ENCODE measurements at places on chromosomes 3 and 15.

GRCh38 chr15:95872366-95872771 is 458.1 kb upstream of the NR2F2 start:
- peak; percentile 65 for DNase-seq

DNA sequence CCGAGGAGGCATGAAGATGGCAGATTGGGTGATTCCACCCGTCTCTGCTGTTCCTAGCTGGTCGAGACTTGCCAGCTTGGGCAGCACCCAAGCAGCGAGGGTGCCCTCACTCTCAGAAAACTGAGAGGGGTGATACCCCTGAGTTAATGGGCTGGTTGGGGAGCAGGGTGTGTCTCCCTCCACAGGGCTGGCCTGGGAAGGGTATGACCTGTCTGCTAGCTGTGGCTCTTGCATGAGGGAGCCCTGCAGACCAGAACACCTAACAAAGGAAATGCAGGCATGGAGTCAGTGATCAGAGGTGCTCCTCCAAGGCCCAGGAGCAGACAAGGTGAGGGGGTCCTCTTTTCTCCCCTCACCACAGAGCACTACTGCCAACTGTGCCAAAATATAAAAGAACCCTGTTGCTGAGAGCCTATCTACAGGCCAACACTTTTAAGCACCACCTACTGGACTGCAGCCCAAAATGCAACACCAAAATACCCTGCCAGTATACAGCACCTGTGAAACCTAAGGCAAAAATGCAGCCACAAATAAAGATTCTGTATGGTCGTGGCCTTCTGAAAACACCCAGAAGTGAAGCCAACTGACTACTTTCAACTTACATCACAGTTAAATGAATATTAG is 35.8 kb upstream of the PPM1L start:
- DNase-seq, result no peak

DNA sequence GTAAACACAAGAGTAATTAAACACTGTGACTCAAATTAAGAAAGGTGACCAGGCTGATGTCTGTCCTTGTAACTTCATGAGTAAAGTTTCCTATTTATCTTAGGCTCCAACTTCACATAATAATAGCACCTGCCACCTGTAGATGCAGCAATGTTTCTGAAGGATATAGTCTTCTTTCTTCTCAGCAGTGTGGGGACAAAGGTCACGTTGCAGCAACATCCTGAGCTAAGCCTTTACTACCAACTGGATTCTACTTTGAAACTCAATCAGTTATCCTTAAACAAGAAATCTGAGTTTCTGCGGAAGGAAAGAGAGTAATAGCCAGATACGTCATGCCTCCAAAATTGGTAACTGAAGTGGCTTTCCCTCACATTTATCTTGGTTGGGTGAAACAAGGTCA is 253.1 kb downstream of the RBMS3 start:
- DNase-seq, result no peak

- no peak for DNase-seq
Observed at GRCh38 chr3:170989100-170989648, 37.3 kb downstream of the SLC2A2 start.

GRCh38 chr3:170356596-170357175 is 829 bp upstream of the SKIL start:
- DNase-seq, result peak; percentile 97

DNA sequence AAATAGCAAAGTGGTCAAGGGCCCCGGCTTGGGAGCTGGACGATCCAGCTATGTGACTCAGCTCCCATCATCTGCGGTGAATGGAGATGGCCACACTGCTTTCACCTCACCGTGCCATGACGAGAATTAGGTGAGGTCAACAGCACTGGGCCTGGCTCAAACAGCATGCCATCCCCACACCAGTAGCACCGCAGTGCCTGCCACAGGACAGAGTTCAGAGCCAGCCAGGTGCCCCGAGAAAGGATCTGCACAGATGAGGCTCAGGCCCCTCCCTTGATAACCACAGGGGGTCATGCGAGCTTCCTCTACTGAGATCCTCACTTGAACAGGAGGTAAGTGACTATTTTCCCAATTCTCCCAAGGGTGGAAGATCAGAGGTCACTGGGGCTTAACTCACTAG is 29.4 kb downstream of the ZXDC start:
- no peak for DNase-seq

GRCh38 chr3:154766765-154767503 is 313.2 kb upstream of the MME start:
- no peak for DNase-seq

DNA sequence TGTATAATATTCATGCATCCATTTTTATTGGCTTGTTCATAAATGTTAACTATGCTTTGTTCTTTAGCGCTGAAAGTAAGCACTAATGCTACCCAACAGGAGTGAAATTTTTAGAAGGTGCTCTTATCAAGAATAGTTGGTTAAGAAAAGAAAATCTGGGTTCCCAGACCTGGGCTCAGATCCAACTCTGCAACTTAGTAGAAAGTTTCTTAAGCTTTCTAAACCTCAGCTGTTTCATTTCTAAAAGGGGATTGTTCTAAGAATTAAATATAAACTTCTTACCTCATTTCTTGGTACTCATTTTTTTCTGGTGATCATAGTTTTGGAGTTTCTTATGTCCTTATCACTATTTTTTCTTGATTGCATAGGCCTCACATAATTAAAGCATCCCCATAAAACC is 12.1 kb downstream of the ARPP21 start:
- DNase-seq, result no peak

GRCh38 chr3:56131974-56132590 is 336.2 kb downstream of the ERC2 start:
- peak; percentile 89 for DNase-seq

- peak; percentile 60 for DNase-seq
Observed at GRCh38 chr15:39504808-39505207, 76.1 kb upstream of the THBS1 start.

- DNase-seq, result peak; percentile 23
Observed at GRCh38 chr3:196327405-196327804, 9.4 kb upstream of the DYNLT2B start.

GRCh38 chr3:108106449-108106848 is 15.6 kb upstream of the CD47 start:
- no peak for DNase-seq

- DNase-seq, result no peak
Observed at GRCh38 chr3:98350082-98350481, 3.6 kb upstream of the OR5K4 start.

DNA sequence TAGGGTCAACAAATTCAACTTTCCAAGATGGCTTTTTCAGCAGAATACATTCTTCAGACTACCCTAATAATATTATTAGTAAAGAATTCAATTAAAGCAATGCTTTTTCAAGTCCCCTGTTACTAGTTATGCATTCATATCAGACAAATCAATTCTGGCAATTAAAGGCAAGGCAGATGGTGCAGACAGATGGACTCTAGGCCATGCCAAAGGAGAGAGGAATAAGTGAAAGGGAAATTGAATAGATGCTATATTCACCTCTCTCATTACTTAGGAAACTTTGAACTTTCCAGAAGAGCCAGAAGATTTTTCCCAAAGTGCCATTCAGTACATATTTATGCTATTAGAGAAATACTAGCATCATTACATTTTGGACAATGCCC is 487.7 kb upstream of the RASGRP1 start:
- no peak for DNase-seq

- peak; percentile 59 for DNase-seq
Observed at GRCh38 chr3:18111796-18112232, 313.3 kb downstream of the SATB1 start.

DNA sequence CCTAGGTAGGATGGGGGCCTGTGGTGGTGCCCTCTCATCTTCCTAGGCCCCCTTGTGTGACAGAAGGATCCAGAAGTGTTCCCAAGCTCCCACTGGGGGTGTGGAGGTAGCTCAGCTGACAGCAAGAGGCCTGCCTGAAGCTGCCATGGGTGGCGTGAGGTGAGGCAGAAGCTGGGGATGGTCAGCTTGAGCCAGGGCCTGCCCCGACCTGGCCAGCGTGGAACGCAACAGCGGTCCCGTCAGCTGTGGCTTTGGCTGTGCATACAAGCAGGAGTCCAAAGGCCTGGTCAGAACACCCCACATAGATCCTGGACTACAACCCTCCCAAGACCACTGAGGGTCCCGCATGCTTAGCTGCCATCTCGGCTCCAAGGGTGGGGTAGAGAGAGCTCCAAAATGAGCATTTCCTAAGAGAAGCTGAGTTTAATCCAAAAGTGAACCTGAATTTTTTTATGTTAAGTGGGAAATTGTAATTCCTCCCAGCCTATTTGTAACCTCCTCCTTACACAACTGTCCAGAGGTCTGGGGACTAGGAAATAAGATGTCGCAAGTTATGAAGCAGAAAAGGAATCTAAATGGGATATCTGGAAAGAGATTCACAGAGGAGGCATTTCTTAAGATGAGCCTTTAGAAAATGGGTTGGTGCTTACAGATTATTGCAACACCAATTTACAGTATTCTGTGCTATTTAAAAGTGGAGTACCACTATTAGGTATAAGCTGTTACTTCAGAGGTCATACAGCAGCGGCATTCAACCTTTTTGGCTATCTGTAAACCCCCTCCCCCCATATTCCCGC is 9.9 kb upstream of the PLA2G4D start:
- DNase-seq, result peak; percentile 44

DNA sequence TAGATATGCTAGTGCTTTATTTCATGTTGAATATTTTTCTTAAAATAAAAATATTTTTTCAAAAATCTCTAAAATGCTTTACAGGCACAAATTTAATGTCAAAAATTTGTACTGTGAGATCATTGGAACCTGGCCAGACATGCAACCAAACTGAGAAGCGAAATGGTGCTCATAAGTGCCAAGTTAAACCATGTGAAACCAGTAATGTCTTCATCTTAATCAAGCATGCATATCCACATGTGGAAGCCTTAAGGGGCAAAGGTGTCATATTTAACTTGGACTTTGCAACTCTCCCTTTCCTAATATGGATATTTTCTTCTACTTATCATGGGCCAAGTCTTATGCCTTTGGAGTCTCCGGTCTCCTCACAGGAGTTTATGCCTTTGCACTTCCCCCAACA is 208.9 kb upstream of the COL8A1 start:
- DNase-seq, result no peak

DNA sequence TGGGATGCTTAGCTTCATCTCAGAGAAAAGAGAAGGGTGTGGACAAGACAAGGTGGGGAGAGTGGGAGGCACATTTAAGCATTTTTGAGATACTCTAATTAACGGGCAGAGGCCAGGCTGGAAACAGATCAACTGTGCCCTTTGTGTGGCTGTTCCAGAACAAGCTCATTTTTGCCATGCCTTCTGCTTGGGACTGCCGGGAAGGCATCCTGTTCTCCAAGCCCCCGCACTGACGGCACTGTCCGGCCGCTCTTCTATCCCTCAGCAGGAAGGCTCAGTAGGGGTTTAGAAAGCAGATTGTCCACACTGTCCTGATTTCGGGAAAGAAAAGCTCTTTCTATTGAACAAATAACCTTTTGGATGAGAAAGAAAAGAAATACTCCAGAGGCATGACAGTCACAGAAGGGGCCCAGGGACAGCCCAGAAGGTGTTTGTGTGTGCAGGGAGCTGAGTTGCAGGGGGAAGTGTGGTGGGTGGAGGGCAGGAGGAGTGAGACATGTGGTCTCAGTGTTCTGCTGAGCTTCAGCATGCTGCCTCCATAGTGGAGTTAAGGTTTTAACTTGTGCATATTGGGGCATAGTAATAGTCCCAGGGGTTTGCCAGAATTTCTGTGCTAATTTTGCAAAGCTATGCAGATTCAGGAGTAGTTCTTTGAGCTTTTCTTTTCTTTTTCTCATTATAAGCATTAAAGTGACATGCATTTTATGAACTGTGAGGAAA is 27.3 kb downstream of the SV2B start:
- DNase-seq, result no peak

DNA sequence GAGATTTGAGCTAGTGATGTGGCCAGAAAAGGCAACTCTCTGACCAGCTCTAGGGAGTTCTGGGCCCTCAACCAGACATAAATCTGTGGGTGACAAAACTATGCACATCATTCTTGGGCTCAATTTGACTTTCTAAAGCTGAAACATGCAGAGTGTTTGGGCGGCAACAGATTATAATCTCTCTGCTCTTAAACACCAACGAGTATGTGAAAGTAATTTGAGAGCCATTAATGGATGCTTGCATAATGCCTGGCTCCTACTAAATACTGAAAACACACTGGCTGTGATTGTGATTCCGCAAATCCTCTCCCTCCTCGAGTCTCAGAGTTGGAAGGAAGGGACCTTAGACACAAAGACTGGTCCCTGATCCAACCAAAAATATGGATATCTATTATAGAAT is 186.7 kb downstream of the UACA start:
- DNase-seq, result peak; percentile 30

DNA sequence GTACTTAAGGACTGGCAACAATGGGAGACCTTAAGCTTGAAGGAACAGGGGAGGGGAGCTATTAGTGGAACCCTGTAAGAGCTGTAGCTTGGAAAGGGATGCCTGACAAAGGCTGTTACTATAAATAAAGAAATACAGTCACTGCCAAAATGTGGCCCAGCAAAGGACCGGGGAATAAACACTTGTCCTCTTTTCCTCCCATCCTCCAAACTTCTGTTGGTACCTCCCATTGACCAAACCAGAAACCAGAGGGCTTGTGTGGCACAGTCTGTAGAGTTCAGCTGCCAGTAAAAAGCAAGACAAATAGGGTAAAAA is 25.1 kb upstream of the TCF12 start:
- DNase-seq, result no peak

DNA sequence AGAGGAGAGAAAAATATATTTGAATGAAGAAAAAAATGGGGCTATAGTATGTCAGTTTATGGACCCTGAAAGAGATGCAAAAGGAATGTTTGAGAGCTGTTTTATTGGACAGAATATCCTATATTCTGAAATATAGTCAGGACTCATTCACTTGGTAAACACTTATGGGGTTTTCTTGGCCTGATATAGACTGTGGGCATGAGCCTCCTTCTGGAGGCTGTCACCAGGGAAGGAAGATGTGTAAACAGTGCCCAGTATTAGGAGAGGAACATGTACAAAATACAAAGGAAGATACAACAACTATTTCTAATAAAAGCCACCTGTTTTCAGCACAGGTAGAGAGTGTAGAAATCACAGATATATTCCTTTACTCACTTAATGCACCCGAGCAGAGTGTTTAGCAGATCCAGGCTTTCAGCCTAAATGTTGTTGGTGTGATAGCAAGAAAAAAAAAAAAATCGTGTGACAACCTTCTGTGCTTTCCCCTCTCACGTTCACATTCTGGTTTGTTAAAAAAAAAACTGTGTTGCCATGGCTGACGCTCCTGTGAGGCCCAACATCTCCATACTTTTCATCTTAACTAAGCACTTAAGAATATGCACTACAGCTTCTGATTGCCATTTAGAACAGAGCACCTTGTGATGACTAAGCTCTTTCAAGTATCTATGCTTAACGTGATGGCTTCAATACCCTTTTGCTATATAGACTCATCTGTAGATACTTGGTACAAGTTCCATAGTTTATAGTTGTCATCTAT is 134.1 kb downstream of the MBNL1 start:
- no peak for DNase-seq

- no peak for DNase-seq
Observed at GRCh38 chr3:60775985-60776384, 475.3 kb downstream of the FHIT start.

DNA sequence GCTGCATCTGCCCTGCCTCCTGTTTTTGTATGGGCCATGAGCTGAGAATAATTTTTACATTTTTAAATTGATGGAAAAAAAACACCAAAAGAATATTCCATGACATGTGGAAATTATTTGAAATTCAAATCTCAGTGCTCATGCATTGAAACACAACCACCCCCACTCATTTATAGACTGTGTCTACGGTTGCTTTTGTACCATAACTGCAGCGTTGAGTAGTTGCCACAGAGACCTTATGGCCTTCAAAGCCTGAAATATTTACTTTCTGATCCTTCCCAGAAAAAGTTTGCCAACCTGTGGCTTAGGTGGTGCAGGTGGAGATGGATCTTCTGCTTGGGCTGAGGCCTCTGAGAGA is 28.1 kb downstream of the ARNT2 start:
- DNase-seq, result no peak

Data from GM03348 (cell line).